GM12892 (cell line): ENCODE measurements at places on chromosomes 7 and 10.

GRCh38 chr7:55474944-55475854 lies 97.1 kb downstream of the VOPP1 start:
- DNase-seq, result no peak

GRCh38 chr7:50656141-50656895 lies 91.1 kb upstream of the DDC start:
- no peak for DNase-seq

GRCh38 chr10:88421590-88421989 lies 161.5 kb downstream of the RNLS start:
- DNase-seq, result no peak

GRCh38 chr10:51162002-51162401 lies 87.7 kb downstream of the PRKG1 start:
- DNase-seq, result no peak

GRCh38 chr10:105258674-105259065 lies 617.6 kb downstream of the SORCS3 start:
- DNase-seq, result no peak

- no peak for DNase-seq
These were observed 7.9 kb downstream of the KNDC1 start for GRCh38 chr10:133167693-133168616.

DNA sequence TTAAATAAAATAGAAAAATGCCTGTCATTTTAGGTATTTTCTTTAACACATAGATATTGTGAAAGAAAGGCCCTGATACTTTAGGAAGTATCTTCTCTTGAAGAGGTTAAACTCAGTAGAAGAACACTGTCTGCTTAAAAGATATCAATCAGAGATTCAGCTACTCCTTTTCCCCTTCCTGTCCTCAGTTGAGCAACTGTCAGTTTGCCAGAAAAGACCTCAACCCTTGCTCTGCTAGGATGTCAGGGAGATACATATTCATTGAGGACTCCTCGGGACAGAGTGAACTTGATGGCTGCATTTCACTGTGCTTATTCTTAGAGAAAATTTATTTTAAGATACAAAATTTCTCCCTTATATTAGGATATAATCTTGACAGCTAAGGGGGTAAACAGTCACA lies 173.6 kb upstream of the CACNA2D1 start:
- DNase-seq, result no peak

DNA sequence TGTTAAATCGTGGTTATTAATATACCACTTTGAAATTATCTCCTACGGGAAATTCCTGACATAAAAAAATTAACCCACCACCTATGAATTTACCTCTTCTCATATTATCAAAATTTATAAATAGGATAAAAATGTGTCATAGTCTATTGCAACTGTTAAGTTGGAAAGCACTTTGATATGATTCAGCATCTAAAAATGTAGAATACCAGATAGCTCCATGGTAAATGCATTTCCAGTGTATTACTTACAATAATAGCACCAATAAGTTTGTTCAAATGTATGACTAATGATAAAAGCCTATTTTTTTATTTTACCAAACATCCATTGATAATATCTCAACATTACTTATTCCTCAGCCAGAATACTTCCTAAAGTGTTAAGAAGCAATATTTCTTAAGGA lies 13.6 kb upstream of the KCND2 start:
- DNase-seq, result no peak

DNA sequence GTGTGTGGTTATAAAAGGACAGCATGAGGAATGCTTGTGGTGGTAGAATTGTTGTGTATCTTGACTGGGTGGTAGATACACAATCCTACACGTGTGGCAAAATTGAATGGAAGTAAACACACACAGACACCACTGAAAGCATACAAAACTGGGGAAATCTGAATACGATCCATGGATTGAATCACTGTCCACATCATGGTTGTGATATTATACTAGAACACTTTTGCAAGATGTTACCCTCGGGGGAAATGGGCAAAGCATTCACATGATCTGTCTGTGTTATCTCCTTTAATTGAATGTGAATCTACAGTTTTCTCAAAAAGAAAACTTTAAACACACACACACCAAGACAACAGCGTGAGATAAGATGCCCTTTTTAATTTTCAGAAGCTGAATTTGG lies 165.2 kb upstream of the CELF2 start:
- DNase-seq, result no peak

- DNase-seq, result no peak
These were observed 24.0 kb downstream of the ZPBP start for GRCh38 chr7:50068850-50069551.

DNA sequence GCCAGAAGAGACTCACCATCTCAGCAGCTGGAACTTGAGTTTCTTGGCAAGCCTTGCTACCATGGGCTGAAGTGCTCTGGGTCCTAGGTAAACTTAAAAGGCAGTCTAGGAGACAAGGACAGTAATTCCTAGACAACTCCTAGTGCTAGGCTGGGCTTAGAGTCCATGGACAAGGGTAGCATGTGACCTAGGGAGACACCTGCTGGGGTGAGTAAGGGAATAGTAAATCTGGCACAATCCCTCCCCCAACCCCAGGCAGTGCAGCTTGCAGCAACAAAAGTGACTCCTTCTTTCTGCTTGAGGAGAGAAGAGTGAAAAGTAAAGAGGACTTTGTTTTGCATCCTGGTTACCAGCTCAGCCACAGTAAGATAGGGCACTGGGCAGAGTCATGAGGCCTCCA lies 316.5 kb upstream of the IMMP2L start:
- DNase-seq, result no peak

DNA sequence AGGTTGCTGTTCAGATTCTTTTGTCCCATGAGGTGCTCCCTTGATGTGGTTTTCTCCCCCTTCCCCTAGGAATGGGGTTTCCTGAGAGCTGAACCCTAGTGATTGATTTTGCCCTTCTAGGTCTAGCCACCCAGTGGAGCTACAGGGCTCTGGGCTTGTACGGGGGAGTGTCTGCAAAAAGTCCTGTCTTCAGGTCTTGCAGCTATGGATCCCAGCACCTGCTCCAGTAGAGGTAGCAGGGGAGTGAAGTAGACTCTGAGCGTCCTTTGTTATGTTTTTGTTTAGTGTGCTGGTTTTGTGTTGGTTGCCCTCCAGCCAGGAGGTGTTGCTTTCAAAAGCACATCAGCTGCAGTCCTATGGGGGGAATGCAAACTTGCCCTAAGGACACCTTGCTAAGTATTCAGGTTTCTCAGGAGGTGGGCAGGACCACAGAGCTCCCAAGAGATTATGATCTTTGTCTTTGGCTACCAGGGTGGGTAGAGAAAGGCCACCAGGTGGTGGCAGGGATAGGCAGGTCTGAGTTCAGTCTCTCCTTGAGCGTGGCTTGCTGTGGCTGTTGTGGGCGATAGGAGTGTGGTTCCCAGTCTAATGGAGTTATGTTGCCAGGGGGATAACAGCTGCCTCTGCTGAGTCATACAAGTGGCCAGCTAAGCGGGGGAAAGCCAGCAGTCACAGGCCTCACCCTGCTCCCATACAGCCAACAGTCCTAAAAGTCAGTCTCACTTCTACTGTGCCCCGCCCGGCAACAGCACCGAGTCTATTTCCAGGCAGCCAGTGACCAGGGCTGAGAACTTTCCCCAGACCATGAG lies 92.4 kb upstream of the JCAD start:
- no peak for DNase-seq

- DNase-seq, result no peak
These were observed 130.1 kb downstream of the TCERG1L start for GRCh38 chr10:131181456-131181855.

GRCh38 chr10:106355450-106355849 lies 809.1 kb downstream of the SORCS1 start:
- no peak for DNase-seq

GRCh38 chr7:85426487-85426960 lies 239.7 kb upstream of the SEMA3D start:
- no peak for DNase-seq

DNA sequence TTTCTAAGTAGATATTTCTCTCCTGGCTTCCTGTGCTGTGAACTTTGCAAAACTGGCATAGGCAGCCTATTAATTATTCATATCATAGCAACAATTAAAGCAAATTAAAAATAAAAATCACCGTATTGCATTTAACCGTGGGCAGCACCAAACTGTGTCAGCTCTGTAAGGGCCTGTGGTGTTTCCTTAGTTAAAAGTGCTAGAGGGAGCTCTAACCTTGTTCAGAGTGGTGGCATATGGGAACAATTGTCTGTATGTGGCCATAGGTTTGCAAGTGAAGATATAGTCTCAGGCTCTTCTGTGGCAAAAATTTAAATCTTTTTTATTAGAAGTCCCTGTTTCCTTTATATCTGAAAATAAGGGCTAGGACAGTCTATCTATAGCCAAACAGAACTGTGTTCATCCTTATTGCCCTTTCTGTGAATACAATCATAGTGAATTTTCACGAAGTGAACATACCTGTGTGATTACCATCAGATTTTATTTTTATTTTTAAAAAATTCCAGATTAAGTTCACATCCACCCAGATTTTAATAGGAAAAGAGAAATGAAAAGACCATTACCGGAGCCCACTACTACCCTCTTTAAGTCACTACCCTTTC lies 92.6 kb downstream of the POLL start:
- DNase-seq, result no peak

GRCh38 chr10:118564652-118565051 lies 30.8 kb downstream of the PRLHR start:
- no peak for DNase-seq

DNA sequence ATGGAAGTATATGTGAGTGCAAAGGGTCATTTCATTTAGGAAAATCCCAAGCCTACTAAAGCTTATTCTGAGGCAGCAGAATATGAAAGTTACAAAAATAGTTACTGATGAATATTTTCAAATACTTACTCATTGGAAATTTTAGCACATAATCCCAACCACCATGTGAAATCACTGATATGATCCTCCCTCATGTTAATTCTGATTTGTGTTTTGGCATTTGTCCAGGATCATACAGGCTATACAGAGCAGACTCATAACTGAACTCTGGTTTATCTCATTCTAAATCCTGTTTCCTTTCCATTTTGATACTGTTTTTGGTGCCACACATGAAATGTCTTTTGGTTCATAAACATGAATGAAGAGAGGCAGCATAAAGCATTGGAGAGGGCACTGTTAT lies 3.4 kb upstream of the FAM24B start:
- DNase-seq, result no peak

DNA sequence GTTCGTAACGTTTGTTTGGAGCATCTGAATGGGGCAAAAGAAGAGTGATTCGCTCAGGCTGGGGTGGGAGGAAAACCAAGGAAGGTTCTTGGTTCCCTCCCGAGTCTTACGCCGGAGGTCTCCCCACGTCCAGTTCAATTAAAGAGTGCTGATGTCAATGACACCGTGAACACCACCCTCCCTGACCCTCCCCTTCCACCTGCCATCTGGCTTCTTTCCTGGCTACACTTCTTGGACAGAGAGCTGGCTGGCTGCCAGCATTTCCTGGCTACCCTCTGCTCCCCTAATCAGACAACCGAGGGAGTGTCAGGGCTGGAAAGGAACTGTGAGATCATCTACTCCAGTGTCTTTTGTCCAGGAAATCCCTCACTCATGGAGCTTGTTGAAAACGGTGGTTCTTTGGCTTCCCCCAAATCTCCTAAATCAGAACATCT lies 24.1 kb upstream of the FFAR4 start:
- DNase-seq, result no peak

GRCh38 chr7:37633048-37633447 lies 50.5 kb upstream of the GPR141 start:
- no peak for DNase-seq

DNA sequence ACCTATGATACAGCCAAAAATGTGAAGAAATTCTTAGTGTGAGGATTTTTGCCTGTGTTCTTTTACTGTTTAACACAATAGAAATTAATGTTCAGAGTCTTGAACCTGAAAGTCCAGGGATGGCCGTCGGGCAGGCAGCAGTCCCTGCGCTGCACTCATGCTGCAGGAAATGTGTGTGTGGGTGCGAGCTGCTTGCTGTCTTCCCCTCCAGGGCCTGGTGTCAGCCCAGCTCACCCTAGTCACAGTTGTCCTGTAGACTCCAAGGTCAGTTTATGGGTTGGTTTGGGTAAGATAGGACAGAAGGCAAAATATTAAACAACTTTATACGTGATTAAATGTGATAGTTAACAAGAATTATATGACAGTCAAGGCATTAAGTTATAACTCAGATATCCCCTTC lies 78.7 kb downstream of the DYNC2I1 start:
- no peak for DNase-seq

GRCh38 chr7:5636914-5637313 lies 144.5 kb downstream of the RNF216 start:
- DNase-seq, result no peak

- DNase-seq, result no peak
These were observed 244.8 kb upstream of the PPP2R2D start for GRCh38 chr10:131656009-131656408.

- DNase-seq, result no peak
These were observed 18.0 kb upstream of the LIPA start for GRCh38 chr10:89269433-89270152.

DNA sequence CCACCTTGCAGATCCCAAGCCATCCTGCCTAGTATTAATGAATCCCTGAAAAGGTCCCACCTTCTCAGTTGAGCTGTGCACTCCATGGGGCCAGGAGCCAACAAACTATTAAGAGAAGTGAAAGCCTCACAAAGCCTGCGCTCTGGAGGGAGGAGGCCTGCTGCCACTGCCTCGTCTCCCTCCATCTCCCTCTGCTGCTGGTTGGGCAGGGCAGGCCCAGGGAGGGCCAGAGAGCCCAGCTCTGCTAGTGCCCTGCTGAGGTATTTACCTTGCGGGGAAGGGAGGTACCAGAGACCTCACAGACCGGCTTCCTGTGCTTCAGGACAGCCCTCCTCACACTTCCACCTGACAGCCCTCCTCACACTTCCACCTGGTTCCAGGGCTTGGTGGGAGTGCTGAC lies 171.5 kb downstream of the SH3PXD2A start:
- DNase-seq, result no peak

DNA sequence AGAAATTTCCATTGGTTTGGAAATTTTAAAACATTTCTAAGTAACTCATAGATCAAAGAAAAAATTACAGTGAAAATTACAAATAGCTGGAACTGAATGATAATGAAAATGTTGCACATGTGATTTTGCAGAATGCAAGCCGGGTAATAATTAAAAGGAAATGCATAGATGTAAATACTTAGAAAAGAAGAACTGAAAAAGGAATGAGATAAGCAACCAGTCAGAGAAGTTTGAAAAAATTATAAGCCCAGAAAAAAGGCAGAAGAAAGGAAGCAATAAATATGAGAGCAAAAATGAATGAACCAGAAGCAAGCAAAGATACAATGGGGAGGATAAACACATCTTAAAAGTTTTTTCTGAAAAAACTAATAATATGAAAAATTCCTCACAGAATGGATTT lies 3.2 kb upstream of the TMEM273 start:
- no peak for DNase-seq

DNA sequence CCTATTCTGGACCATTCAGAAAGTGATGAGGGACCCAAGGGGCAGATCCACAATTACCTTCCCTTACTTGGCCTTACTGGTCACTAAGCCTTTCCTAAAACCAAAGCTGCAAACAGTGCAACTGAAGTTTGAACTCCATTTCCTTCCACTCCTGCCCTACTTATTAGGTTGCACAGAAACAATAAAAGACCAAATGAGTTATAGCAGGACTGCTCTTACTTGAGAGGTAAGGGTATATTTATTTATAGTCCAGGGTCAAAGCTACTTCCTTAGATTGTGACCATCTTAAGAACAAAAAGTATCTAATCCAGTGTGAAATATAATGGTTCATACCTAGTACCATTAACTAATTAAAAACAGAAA lies 27.0 kb downstream of the CDK6 start:
- no peak for DNase-seq
